ENCODE measurements at places on chromosomes 1 and 21.

DNA sequence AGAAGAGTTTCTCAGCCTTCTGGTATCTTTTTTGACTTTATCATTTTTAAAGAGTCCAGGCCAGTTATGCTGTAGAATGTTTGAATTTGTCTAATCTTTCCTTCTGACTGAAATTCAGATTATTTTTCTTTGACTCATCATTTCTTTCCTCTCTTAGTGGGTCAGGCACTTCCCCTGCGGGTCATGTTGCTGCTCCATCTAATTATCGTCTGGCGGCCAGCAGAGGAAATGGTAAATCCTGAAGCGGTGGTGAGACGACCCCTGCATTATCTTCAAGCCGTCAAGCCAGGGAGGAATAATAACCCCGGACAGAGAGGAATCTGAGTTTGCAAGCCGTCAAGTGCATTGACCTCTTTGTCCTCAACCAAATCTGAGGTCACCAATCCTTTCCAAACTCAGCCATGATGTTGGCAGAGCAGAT lies 102.1 kb downstream of the ADSS2 start:
- DNase-seq, result no peak

DNA sequence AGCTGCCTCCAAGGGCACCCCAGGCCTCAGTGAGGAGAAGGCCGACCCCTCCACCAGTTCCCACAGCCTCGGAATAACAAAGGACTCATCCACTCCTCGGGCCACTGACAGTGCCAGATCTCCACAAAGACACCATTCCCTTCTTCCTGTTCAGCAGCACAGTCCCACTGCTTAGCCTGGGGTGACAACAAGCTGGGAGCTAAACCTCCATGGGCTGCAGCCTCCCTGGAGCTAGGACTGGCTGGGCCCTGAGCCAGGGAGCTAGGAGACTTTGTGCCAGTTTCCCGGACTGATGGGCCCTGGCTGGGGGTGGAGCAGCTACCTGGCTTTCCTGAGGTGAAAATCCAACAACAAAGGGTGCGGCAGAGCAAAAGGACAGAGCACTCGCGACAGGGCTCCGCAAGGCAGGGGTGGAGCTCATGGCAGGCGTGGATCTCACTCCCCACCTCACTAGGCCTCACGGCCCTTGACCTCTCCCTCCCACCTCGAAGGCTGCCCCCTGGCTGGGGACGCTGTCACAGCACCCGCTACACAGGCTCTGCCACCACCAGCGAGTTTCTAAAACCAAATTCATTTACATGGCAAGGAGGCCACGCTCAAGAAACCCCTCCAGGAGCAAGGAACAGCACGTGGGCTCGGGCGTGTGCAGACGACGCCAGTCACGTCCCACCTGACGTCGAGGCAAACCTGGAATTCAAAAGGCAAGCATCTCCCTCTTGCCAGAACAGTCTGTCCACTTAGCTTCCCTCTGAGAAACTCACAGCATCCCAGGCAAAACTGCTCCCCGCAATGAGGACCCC lies 13.8 kb downstream of the SLC35E2B start:
- DNase-seq, result no peak

GRCh38 chr1:174218983-174219382 lies 59.7 kb downstream of the RABGAP1L start:
- DNase-seq, result no peak

DNA sequence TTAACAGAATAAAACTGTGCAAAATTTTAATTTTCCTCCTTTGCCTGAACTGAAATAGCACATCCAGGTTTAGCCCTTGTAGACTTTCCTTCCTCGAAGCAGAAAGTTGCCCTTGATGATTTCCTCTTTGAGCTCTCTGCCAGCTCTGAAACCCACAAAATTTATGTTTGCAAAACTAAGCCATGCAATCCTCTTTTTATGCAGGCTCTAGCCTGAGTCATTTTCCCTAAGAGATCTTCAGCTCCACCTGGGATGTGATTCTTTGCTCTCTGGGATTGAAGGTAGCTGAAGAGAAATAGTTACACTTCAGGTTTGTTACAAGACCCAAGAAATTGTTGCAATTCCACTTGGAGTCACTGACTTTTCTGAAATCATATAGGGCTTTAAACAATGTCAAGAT lies 1.4 kb upstream of the F3 start:
- DNase-seq, result no peak

DNA sequence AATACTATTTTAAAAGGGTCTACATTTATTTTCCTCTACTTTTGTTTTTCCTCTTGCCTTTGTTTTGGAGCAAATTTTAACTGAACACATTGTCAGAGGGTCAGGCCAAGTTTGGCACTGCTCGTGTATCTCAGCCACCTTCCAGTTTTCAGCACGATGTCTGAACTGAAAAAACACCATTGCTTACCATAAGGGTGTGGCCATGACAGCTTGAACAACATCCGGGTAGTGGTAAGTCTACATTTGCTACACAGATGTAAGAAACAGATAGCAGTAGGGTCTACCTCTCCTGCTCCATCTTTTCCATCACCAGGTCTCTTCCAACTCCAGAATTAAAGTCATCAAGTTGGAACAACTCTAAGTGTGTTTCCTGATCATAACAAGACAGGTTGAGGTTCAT lies 4.2 kb downstream of the HIVEP3 start:
- DNase-seq, result peak; percentile 35

- peak; percentile 52 for DNase-seq
These were observed 631.8 kb downstream of the AJAP1 start for GRCh38 chr1:5286244-5286643.

- DNase-seq, result peak; percentile 68
These were observed 5.3 kb downstream of the PTTG1IP start for GRCh38 chr21:44867999-44868700.

- no peak for DNase-seq
These were observed 6.0 kb upstream of the SEC16B start for GRCh38 chr1:177975588-177976495.

DNA sequence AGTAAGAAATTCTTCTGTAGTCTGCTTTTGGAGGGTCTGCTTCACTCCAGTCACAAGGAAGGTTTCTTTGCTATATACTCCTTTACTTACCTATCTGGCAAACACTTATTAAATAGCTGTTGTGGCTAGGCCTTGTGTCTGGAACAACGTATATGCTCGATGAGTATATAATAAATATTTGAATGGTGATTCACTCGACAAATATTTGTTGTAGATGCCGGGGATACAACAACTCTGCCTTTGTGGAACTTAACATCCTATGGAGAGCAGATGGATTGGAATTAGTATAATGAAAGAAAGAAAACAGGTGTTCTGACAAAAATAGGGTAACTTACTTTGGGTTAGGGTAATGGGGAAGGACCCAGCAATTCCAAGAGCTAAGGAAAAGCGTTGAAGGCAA lies 31.1 kb downstream of the KPNA6 start:
- no peak for DNase-seq

DNA sequence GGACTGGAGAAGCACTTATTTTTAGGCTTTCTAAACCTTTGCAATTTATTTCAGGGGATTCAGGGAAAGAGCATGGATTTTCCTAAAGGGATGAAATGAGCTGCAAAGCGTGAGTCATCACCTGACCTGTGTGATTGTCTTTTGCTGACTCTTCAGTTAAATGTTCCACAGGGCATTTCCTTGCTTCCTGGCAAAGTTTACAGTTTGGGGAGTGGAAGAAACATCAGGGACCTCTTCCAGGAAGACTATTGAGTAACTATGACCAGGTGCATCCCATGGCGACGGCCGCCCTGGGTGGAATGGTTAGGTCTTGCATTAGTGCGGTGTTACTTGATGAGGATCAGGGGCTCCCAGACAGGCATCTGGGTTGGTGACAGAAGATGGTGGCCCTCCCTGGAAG lies 79.5 kb upstream of the SIPA1L2 start:
- no peak for DNase-seq

- no peak for DNase-seq
These were observed 494.2 kb downstream of the KIF26B start for GRCh38 chr1:245648749-245649522.

GRCh38 chr1:62221171-62221570 lies 26.5 kb downstream of the L1TD1 start:
- DNase-seq, result no peak

DNA sequence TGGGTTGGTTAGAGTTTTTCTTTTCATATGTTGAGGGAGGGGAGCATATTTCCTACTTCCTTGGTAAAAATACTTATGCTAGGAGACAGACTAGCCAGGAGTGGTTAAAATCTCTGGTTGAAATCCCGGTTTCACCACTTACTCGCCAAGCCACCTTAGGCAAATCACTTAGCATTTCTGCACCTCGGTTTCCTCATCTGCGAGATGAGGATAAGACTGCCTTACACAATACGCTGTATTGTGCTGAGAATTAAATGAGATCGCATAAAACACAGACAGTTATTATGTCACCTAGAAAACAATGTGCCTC lies 1.4 kb downstream of the IFFO2 start:
- DNase-seq, result no peak

DNA sequence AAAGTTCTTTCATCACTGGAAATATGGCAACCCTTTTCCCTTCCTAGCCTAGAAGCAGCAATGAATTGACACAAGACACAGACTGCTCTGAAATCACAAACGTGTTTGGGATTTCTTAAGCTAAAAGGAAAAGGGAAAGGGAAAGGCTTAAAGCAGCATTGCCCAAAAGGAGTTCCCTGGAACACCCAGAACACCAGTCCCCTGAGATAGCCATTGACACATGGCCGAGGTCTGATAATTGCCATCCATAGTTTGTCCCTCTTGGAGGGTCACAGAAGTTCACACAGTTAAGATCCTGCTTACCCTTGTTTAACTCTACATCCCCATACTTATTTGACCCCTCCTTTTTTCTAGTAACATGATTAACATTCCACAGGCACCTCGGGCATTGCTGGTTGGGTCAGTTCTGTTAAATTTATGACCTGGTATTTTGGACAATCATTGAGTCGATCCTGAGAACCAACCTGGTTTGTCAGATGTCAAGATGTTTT lies 72.9 kb downstream of the ZNF281 start:
- DNase-seq, result no peak

- no peak for DNase-seq
These were observed 4.5 kb downstream of the CCDC17 start for GRCh38 chr1:45619149-45619921.

- no peak for DNase-seq
These were observed 6.4 kb downstream of the METTL13 start for GRCh38 chr1:171787686-171788480.

- no peak for DNase-seq
These were observed 16.9 kb upstream of the PADI2 start for GRCh38 chr1:17136145-17136544.

GRCh38 chr1:54287801-54288211 lies 87.8 kb downstream of the MRPL37 start:
- no peak for DNase-seq

DNA sequence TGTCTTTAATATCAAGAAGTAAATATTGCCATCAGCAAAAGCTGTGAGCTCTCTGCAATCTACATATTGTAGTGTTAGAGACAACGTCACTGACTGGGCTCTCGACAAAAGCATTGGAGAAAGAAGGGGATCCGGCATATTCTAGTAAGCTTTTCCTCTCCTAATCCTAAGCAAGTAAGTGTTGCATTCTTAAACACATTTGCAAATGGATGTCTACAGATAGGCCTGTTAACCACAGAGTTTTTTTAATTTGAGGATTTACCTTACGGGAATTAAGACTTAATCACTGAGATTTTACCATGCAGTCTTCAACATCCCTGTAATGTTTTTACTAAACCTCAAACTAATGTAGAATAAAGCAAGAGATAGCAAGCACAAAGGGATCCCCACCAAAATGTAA lies 426.5 kb upstream of the CAMK1G start:
- DNase-seq, result no peak

GRCh38 chr1:112522621-112523020 lies 13.9 kb downstream of the WNT2B start:
- no peak for DNase-seq

Data from CD4-positive, alpha-beta T cell treated with Interleukin-4 for 1 hour (primary cell).